Ovary (tissue), 10 donors: ENCODE measurements at places on chromosomes 13 and 19. TPM values are rescaled to one million over a fixed set of nuclear protein-coding genes. Genes with fewer than 3 reads are reported as not detected.

The SYNGR4 gene
- total RNA-seq, result not detected

The IGFL4 gene
- not detected for total RNA-seq

The ZNF763 gene
- 9.4 TPM for total RNA-seq

The ZNF575 gene
- total RNA-seq, result 1.3 TPM

The FDX2 gene
- 13.2 TPM for total RNA-seq

The IGFLR1 gene
- total RNA-seq, result 7.6 TPM

The SCGB2B2 gene
- 0.58 TPM for total RNA-seq

The GNA15 gene
- total RNA-seq, result 4.8 TPM

The LILRA1 gene
- total RNA-seq, result 3.1 TPM

The GPR12 gene
- total RNA-seq, result not detected

The OVOL3 gene
- not detected for total RNA-seq

GRCh38 chr13:20190481-20191310 lies 2.0 kb downstream of the GJB2 start:
- no peak for DNase-seq

- DNase-seq, result no peak
Observed at GRCh38 chr19:30879225-30879624, 470.0 kb downstream of the TSHZ3 start.

DNA sequence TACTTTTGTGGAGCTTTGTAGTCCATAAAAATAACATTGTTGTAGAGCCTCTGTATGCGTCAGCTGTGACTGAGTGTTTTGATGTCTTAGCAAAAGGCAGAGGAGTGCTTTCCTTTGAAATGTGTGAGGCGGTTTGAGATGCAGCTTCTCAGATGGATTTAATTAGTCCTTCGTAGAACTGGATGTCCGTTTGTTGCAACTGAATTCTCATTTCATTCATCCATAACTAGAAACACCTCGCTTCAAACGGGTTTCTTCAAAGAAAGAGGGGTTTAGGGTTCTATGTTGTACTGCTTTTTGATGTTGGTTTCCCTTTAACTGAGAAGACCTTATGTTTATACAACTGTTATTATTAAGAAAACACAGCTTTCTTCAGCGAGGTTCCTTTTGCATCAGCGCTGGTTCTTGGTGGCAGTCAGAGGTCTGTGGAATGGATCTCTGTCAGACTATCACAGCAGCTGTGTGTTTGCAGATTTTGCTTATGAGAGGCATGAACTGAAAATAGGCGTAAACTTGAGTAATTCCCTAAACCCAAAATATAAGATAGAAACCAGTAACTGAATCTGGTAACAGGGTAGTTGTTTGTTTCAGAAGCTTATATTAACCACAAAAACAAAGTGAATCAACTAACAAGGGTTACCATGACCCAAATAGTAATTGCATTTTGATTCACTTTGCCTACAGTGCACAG lies 194.4 kb downstream of the GGACT start:
- no peak for DNase-seq

- no peak for DNase-seq
Observed at GRCh38 chr13:97913206-97913605, 40.3 kb upstream of the IPO5 start.

GRCh38 chr19:4831304-4831978 lies at the start of gene TICAM1:
TSS of gene TICAM1 (minus strand) at chr19:4831712. CDS start at chr19:4818377, 13,335 bp downstream.
- peak; percentile 61 for DNase-seq

DNA sequence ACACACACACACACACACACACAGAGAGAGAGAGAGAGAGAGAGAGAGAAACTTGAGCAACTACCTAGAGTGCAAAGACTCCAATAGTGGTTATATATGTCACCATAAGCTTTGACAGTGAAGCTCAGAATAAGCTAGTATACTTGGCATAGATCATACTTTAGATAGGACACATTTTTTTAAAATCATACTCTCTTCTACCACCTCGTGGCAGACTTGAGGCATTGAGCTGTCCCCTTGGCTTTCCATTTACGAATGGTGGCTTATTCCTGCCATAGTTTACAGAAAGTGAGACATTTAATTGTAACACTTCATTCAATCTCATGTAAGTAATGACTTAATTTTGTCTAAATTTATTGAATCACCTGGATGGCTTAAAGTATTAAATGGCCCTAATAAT lies 108.2 kb downstream of the EDNRB start:
- DNase-seq, result no peak

DNA sequence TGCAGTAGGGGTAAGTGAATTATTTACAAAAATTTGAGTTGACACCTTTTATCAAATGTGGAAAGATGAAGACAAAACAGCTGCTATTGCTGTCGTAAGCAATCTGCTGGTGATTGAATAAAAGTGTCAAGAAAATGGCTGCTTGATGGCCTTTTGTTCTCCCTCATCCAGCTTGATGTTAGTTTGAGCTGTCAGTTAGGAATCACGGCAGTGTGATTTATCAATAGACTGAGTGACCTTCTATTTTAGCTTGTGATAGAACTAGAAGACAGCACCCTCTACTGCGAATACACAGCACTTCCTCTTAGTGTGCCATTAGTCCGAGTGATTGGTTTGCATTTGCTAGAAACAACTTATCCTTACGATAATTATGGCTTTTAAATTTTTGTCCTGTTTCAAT lies 76.3 kb downstream of the MZT1 start:
- DNase-seq, result no peak

GRCh38 chr19:47582320-47582909 lies 9.5 kb upstream of the ZNF541 start:
- DNase-seq, result no peak

- DNase-seq, result no peak
Observed at GRCh38 chr13:76622315-76623040, 263.7 kb downstream of the KCTD12 start.

DNA sequence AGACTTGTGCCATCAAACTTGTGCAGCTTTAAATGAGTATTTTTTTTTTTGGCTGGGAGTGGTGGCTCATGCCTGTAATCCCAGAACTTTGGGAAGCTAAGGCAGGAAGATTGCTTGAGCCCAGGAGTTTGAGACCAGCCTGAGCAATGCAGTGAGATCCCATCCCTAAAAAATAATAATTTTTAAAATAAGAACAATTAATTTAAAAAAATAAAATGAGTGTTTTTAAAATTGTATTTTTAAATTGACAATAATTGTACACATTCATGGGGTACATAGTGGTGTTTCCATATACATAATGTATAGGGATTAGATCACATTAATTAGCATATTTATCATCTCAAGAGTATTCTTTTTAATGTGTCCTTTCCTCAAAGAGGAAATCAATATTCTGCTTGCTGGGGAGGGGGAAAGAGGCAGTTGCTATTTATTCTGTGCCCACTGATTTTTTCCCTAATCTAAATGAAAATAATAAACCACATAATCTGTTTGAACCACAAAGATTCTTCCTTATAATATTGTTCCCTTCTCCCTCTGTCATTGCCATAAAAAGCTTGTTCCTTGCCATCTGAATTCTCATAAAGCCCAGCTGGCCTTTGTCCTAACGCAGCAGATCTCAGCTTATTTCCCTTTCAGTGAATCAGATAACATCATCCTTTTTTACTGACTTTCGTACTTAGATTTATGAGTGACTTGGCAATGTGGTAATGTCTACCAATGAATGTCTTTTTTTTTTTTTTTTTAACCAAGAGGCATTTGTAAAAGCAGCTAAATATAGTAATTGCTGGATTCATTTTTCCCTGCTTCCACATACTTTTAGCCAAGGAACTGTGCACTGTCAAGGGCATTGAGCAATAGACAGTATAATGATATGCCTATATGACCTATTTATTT lies 81.8 kb upstream of the RUBCNL start:
- no peak for DNase-seq

- DNase-seq, result no peak
Observed at GRCh38 chr19:15367439-15367838, 12.1 kb downstream of the AKAP8 start.

DNA sequence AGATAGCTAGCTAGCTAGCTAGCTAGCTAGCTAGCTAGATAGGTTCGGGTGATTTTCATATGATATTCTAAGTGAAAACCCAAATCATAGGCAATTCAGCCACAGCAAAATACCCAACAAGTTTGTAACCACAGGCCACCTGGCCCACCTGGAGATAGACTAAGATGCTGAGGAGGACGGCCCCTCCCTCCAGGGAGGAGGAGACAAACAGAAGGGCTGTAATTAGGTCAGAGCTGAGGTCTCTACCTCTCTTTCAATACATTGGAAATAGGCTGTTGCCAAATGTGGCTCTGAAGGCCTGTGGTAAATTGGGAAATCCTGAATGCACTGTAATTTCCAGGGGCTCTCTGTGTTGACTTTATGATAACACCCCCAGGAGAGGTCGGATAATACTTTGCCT lies 382.2 kb downstream of the FGF9 start:
- DNase-seq, result no peak

- no peak for DNase-seq
Observed at GRCh38 chr13:79966059-79966458, 374.9 kb downstream of the SPRY2 start.

GRCh38 chr19:53894707-53895106 lies 12.7 kb downstream of the PRKCG start:
- no peak for DNase-seq

GRCh38 chr13:91238036-91238435 lies 109.5 kb upstream of the MIR17HG start:
- DNase-seq, result no peak

DNA sequence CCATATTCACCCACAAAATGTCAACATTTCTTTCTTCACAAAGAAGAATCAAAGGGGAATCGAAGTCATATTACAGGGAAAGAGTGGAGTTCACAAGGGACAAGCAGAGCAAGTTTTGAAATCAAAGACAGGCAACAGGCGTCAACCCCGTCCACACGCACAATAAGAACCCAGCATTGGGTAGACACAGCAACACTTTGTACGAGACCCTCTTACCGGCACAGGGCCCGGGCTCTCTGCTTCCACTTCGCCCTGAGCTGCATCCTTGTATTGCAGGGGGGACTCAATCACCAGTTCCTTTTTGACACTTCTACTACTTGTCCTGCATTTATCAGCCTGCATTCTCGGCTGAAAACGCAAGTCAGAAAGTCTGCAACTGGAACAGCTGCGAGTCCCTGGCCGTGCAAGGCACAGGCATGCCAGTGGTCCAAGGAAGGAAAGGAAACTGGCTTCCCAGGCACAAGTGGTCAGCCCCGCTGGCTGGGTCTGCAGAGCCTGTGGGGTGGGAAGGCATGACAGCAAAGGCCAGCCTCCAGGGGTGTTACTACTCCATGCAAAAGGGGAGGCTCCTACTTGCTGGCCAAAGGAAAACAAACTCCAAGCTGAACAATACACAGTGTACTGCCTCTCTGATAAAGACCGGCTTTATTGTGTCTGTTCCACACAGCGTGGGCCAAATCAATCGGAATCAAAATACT lies at the start of gene DOCK9:
TSS of gene DOCK9 (minus strand) at position 497 of the 698 bp plus-strand sequence. CDS start at position 342, 155 bp downstream.
- peak; percentile 55 for DNase-seq

- DNase-seq, result no peak
Observed at GRCh38 chr13:42494157-42494556, 79.8 kb upstream of the TNFSF11 start.

GRCh38 chr13:37488726-37489125 lies 109.8 kb downstream of the POSTN start:
- no peak for DNase-seq

- no peak for DNase-seq
Observed at GRCh38 chr13:28877408-28877807, 57.3 kb downstream of the MTUS2 start.

DNA sequence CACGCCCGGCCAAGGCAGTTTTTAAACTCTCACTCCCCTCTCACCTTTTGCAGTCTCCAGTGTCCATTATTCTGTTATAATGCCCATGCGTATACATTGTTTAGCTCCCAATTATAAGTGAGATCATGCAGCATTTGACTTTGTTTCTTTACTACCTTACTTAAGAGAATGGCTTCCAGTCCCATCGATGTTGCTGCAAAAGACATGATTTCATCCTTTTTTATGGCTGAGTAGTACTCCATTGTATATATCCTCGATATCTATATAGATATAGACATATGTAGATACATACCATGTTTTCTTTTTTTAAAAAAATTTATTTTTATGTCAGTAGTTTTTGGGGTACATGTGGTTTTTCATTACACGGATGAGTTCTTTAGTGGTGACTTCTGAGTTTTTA lies 8.4 kb downstream of the OR7D2 start:
- DNase-seq, result no peak

- no peak for DNase-seq
Observed at GRCh38 chr13:95039415-95039814, 261.8 kb downstream of the ABCC4 start.

- DNase-seq, result peak; percentile 81
Observed at GRCh38 chr19:44745341-44745831, 3.1 kb upstream of the BCL3 start.

- DNase-seq, result no peak
Observed at GRCh38 chr19:37725181-37725580, 5.6 kb upstream of the ZNF607 start.

- DNase-seq, result no peak
Observed at GRCh38 chr19:887072-887471, 5.9 kb downstream of the MED16 start.
